Stimulated activated CD4-positive, alpha-beta T cell treated with anti-CD3 and anti-CD28 coated beads, Interleukin-1b, Interleukin-23, amount 100 ng/mL, for 1 hour (primary cell): ENCODE measurements at places on chromosomes 4 and X.

DNA sequence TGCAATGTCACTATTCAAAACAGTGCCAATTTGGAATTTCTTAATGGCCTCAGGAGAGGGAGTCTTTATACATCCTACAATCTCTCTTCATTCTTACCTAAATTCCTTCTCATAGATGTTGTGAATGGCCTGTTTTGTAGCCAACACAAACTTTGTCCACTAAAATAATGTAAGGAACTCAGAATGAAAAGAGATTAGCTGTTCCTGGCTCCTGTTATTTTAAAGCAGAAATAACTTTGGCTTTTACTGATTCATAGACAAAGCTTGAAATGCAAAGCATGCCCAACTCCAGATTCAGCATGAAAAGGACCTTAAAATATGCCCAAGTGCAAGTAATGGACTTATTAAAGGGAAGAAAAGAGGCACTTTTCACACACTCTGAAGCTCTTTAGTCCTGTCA lies 146.0 kb upstream of the GPC4 start:
- DNase-seq, result no peak

DNA sequence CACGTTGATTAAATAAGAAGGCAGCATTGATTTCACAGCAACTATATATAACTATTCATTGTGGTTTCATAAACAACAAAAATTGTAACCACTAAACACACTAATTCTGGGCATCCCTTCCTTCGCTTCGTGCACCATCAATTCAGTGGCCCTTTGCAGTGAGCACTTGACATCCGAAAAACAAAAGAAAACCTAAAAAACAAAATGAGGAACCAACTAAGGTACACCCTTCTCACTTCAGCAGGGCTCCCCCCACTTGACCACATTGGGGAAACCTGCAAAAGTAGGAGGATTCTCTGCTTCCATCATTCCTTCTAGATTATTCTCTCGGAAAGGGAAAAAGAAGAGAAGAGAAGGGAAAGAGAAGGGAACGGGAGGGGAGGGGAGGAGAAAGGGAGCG lies 28.3 kb downstream of the NBDY start:
- no peak for DNase-seq

DNA sequence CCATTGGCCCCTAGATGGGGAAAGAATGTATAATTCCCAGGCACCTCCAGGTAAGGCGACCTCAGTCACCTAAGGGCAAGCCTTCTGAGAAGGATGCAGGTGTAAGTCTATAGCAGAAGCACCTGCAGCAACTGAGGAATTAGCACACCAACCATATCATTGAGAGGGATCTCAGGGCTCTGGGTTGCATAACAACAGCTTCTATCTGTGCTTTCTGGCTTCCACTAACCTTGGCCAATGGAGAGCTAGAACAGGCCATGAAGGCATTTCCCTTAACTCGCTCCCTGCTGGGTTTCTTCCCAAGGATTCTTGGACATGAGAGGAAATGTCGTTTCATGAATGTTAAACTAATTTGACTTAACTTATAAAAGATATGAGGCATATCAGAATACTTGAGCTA lies 177.8 kb upstream of the GK2 start:
- DNase-seq, result no peak

- DNase-seq, result no peak
Observed at GRCh38 chr4:137467537-137467936, 64.8 kb downstream of the PCDH18 start.

GRCh38 chrX:149962859-149963757 lies 24.8 kb upstream of the EOLA2 start:
- no peak for DNase-seq

DNA sequence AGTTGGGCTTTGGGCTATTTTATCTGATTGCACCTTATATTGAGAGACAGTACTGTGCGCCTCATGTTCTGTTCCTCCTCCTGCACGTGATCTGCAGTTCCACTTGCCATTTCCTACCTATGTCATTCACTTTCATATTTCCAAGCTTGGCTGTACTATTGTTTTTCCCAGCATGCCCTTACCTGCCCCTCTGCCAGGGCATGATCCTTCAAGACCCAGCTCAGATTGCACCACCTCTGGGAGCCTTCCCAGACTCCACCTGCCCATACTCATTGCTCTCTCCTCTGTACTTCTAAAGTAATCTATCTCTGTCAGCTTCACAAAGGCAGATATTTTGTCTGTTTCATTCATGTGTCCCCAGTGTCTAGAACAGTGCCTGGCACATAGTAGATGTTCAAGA lies 11.6 kb downstream of the SLC25A5 start:
- no peak for DNase-seq

DNA sequence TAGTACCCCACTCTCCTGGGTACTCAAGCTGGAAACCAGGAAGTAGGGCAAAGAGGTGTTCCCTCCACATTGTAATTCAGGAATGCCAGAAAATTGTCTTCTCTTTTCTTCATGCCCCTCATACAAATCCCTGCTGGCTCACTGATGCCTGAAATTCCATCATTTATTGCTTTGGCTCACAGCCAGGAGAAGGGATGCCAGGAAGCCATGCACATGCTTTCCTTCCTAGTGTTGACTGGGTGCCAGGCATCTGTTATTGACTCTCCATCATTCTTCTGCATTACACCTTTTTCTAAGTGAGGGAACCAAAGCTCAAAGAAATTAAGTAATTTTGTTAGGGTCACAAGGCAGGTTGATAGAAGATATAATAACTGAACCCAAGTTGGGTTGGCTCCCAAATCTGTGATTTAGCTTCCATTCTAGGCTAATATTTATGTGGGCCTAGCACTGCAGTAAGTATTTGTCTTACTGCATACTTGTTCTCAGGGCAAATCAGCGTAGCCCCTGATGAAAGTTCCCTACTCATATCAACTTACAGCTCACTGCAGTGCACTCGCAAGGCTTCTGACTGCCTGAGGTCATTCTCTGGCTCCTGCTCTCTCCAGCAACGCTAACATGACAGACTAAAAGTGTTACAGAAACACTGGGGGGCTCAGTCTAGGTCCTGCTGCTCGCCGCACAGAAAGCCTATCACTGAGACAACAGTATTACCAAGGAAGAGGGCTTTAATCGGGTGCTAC lies 89.0 kb downstream of the TRAPPC11 start:
- no peak for DNase-seq

DNA sequence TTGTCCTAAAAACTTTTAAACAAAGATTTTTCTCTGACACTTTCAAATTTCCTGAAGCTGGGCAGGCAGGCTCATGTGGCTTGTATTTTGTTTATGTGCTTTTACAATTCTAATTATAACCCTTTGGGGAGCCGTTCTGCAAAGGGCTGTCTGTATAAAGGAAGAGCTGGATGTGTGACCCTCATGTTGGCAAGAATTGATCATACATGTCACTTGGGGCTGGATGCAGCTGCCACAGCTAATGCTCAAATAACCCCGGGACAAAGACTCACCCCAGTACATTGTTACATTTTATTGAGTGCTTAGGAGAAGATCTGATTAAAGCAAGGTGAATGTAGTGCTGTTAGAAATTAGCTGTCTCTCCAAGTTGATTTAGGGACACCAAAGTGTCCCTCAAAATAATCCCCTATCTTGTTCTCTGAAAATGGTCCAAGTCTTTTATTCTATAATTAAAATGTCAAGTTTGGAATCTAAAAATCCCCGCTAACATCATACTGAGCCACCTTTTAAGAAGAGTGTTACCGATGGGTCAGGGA lies 13.0 kb upstream of the DAPP1 start:
- no peak for DNase-seq

DNA sequence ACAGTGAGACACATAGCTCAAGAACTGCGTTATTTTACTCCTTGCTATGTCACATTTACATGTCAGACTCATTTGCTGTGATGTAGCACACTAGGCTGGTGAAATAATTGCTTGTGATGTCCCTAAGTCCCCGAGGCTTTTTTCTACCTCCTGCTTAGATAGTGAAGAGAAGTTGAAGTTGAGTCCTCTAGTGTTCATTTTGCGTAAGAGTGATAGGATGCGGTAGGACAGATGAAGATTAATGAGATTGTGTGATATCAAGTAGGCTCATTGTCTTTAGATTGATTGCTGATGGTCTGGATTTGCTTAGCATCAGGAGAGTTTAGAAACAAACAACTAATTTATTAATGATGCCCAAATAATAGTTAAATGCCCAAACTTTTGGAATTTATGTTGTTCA lies 173.6 kb upstream of the NUDT6 start:
- no peak for DNase-seq

GRCh38 chr4:170522427-170522970 lies 432.7 kb upstream of the AADAT start:
- DNase-seq, result no peak

DNA sequence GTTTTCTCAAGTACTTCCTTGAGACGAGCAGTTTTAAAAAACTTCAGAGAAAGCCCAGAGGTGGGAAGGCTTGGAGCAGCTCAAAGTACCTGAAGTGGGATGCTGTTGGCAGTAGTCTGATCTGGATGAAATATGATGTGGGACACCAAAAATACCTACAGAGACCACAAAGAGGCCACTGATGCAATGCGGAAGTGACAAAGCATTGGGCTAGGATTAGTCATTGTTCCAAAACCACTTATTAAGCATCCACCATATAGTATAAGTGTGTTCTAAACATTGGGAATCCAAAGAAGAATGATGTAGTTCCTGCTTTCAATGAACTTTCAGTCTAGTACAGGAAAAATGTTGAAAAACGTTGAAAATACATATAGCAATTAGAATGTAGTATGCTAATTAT lies 386.1 kb upstream of the CNKSR2 start:
- no peak for DNase-seq

DNA sequence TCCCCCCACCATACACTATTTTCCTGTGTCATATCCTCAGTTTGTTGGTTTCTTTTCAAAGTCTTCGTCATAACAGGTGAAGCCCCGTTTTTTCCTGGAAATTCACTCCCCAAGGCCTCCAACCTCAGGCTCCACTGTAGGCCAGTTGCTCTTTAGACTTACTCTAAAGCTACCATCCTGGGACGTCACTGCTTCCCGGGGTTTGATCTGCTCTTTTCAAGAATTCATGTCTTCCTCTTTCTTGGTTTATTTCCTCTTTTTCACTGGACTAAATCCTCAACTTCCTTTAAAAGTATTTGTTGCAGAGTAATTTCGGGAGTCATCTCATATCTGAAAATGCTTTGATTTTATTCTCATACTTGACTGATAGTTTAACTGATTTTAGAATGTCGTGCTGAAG lies 6.5 kb upstream of the SERTM2 start:
- DNase-seq, result no peak

DNA sequence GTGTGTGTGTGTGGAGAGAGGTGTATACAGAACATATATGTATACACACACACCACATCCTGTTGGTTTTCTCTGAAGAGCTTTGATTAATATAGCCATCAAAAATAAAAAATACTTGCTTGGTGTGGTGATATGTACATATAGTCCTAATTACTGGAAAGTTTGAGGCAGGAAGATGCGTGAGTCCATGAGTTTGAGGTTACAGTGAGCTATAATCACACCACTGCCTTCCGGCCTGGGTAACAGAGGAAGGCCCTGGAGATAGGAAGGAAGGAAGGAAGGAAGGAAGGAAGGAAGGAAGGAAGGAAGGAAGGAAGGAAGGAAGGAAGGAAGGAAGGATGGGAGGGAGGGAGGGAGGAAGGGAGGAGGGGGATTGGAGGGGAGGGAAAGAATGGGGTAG lies 360.4 kb upstream of the CPEB2 start:
- no peak for DNase-seq

GRCh38 chrX:311156-312129 lies 7.2 kb downstream of the GTPBP6 start:
- no peak for DNase-seq

DNA sequence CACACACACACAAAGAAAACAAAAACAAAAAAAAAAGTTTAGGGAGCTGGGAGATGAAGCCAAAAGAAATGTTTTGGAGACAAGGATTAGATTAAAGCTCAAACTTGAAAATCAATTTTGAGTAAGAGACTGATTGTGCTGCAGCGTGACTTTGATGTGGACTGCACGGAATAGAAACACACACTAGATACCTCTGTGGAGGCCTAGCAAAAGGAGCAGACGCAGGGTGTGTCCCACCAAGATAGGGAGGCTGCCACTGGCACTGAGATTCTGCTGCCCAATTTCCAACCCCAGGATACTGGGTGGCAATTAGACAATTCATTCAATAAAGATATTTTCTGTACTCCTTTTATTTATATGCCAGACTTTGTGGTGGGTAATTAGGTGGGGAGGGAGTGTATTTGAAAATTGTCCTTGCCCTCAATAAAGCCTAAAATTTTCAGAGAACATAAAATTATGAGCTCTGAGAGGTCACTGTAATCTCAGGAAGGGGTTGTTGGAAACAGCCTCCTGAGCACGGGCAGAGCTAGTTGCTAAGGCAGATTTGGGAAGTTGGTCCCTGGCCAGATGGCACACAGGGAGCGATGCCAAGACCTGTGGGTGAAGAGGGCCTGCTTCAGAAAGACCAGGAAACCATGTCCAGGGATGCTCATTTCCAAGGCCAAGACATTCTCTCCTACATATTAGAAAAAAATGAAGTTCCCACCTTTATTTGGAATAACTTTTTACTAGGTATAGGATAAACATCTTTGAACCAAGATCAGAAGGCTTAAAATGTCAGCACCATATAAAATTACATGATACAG lies 1.9 kb upstream of the PPP3CA start:
- no peak for DNase-seq

- no peak for DNase-seq
Observed at GRCh38 chr4:5689065-5689464, 19.3 kb downstream of the EVC2 start.

GRCh38 chrX:20522420-20522819 lies 255.7 kb upstream of the RPS6KA3 start:
- no peak for DNase-seq

DNA sequence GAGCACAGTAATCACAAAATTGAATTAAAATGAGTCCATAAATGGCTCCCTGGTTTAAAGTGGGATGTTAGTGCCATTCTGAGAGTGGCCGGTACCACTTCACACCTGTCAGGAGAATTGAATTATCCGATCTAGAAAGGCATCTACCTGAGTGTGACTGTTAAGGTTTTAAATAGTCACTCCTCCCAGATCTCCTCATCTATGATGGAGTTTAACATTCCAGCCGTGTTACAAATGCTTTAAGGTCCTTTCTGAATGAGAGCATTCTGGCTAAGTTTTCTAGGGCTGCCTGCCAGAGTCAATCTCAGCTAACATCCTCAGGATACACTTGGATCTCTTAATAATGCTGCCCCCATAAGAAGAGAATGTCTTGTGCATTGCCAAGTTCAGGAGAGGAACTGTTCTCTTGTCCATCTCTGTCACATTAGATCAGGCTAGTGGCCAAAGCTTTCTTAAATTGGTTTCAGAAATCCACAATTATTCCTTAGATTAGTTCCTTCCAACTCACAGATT lies 231.1 kb downstream of the SLC39A8 start:
- no peak for DNase-seq

DNA sequence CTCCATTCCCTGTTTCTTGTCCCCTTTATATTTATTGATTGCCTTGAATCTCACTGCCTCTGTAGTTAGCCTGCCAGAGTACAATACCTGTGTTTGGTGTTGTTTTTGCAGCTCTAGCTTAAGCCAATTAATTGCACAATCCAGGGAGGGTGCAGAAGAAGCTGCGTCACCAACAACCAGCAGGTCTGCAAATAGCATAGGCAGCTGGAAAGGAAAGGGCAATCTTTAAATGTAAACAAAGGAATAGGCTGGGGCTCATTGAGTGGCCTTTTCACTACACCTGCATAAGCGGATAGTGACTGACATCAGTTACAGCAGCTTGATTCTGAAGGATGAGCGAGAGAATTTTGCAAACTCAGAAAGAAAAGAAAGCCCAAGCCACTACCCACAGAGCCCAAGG lies 106.8 kb upstream of the RAI2 start:
- DNase-seq, result no peak
